Stimulated activated CD8-positive, alpha-beta memory T cell treated with anti-CD3 and anti-CD28 coated beads, Interleukin-4, amount 100 ng/mL, for 1 hour (primary cell): ENCODE measurements at places on chromosomes 6 and 20.

GRCh38 chr20:57838670-57839151, 128.9 kb upstream of the PMEPA1 start:
- no peak for DNase-seq

GRCh38 chr6:39076623-39077535, 28.3 kb downstream of the GLP1R start:
- DNase-seq: no peak

- no peak for DNase-seq
Measured at GRCh38 chr6:30152016-30152673, 8.9 kb downstream of the TRIM10 start.

GRCh38 chr20:42594011-42594410, 595.7 kb downstream of the PTPRT start:
- no peak for DNase-seq

DNA sequence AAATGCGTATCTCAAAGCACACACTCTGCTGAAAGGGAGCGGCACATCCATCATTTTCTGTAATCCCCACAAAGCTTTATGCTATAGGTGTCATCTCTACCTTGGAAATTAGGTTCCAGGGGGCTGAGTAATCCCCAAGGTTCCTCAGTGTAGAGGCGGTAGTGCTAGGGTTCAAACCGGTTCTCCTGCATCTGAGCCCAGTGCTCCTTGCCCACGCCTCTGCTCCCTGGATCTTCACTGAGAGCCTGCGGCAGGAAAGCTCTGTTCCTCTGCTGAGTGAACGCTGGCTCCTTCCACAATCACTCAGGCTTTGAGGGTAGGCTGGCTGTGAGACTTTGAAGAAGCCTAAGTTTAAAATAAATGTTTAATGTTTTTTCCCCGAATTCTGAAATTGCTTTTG, 24.9 kb downstream of the SLC22A23 start:
- no peak for DNase-seq
